ENCODE measurements at places on chromosomes 2 and 18.

DNA sequence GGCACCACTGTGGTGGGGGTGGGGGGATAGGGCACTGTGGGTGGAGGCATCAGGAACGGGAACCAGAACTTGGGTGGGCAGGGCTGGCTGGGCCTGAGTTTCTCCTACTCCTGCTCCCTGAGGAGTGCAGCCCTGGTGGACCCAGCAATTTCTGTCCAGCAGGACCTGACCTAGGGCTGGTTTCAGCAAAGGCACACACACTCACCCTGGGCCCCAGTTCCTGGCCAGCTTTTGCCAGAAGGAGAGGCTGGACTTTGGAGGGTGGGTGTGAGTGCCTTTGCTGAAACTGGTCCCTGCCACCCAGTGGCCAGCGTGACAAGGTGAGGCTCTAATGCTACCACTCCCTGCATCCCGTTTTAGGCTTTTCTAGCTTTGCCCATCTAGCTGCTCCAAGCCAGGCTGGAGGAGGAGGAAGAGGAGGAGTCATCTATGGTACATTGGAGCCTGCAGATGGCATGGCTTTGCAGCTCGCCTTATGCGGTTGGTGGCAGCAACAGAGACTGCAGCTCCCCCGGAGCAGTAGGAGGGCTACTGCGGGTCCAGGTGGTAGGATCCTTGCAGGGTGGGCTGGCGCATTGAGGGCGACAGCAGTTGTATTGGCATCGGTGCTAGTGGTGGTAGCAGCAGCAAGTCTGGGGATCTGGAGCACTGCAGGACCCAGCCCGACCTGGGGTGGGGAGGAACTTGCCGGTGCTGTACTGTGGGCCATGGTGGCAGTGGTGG lies 40.4 kb upstream of the IMP4 start:
- no peak for DNase-seq

DNA sequence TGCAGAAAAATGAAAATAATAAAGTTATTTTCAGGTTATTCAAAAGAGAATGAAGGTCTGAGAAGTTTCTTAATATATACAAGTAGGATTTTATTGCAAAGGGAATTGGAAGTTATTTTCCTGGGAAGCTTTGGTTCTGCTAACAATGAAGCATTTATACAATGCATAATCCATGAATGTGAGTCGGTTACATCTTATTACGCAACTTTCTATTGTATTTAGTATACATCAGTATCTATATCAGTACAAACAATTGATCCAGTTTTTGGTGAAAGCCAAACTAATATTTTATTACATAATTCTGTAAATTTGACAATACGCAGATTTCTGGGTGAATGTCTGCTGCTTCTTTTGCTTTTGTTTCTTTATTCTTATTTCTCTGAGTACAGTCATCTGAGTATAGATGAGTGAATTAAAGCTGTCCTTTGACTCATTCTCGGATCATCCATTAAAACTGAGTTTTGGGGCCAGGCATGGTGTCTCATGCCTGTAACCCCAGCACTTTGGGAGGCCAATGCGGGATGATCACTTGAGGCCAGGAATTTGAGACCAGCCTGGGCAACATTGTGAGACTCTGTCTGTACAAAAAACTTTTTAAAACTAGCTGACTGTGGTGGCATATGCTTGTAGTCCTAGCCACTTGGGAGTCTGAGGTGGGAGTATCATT lies 108.5 kb downstream of the SOCS6 start:
- DNase-seq, result no peak

DNA sequence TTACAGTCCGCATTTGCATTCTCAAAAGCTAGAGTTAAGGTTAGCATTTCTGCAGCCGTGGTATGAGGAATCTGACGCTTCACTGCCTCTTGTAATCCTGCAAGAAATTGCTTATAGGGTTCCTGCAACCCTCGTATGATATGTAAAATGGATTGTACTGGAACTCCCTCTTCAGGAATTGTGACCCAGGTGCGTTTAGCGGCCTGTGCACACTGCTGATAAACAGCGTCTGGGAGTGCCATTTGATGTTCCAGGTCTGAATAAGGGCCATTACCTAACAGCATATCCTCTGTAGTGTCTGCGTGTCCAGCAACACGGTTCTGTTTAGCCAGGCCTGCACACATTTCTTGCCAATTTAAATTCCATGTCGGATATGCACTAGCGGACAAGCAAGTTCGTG lies 42.5 kb downstream of the CXCR4 start:
- DNase-seq, result no peak

DNA sequence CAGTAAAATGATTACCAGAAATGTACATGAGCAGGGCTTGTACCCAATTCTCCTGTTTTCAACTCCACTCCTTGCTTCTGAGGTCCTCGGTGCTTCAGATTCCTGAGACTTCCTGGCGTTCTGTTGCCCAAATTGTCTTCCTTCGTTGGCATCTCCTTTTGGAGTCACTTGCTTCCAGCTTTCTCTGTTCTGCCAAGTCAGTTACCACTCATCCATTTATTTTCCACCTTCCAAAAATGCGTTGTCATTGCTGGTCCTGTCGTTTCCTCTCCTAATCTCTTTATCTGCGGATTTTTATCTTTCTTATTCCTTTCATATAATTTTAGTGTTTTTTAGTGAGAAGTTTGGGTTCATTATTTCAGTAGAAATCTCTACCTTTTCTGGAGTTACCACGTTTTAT lies 18.5 kb upstream of the EFR3B start:
- DNase-seq, result no peak

DNA sequence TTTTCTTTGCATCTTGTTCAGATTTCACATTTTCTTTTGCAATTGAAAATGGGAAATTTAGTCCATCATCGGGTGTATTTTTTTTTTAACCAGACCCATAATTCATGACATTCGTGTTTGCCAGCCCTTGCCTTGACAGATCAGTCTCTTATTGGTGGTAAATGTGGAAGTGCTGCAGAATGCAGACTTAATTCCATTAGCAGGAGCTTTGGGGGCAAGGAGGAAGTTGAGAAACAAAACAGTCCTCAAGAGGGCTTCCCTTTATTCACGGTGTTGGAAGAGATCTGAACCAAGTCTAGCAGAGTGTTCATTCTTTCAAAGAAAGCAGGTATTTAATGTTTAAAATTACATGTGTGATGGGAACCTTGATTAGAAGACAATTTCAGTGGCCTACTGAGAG lies 16.6 kb upstream of the RPE start:
- DNase-seq, result no peak
